ENCODE measurements at places on chromosomes 2 and 18. TPM values are rescaled to one million over a fixed set of nuclear protein-coding genes. Genes with fewer than 3 reads are reported as not detected.

Gene SCN9A
- 121 TPM for total RNA-seq

Gene DIPK1C
- total RNA-seq = 12.3 TPM

Gene AGXT
- not detected for total RNA-seq

Gene ABCG5
- under 0.01 TPM for total RNA-seq

Gene GCG
- total RNA-seq = not detected

Gene FLACC1
- 3.7 TPM for total RNA-seq

Gene KCNK3
- 3.6 TPM for total RNA-seq

Gene IL1F10
- not detected for total RNA-seq

Gene CNGA3
- 4.4 TPM for total RNA-seq

Gene CERKL
- 1.1 TPM for total RNA-seq

Gene ANKRD53
- total RNA-seq = 0.62 TPM

Gene ZNF521
- 8.4 TPM for total RNA-seq

Gene ST8SIA3
- 7.2 TPM for total RNA-seq

Gene RAB6D
- 0.62 TPM for total RNA-seq

Gene DTNA
- 54.9 TPM for total RNA-seq

Gene VIT
- not detected for total RNA-seq

Gene PROC
- total RNA-seq = not detected

Gene PRSS56
- total RNA-seq = not detected

Gene ALPI
- total RNA-seq = not detected

Gene SERPINB10
- total RNA-seq = not detected

Gene OR6B2
- total RNA-seq = not detected

Gene MRPL33
- total RNA-seq = 39.1 TPM

Gene GATA6
- total RNA-seq = 0.16 TPM

Gene EPB41L3
- total RNA-seq = 72.7 TPM

Gene NEU2
- not detected for total RNA-seq

Measured in occipital lobe (tissue), 3 donors.